ENCODE measurements at places on chromosomes 7 and 10.

DNA sequence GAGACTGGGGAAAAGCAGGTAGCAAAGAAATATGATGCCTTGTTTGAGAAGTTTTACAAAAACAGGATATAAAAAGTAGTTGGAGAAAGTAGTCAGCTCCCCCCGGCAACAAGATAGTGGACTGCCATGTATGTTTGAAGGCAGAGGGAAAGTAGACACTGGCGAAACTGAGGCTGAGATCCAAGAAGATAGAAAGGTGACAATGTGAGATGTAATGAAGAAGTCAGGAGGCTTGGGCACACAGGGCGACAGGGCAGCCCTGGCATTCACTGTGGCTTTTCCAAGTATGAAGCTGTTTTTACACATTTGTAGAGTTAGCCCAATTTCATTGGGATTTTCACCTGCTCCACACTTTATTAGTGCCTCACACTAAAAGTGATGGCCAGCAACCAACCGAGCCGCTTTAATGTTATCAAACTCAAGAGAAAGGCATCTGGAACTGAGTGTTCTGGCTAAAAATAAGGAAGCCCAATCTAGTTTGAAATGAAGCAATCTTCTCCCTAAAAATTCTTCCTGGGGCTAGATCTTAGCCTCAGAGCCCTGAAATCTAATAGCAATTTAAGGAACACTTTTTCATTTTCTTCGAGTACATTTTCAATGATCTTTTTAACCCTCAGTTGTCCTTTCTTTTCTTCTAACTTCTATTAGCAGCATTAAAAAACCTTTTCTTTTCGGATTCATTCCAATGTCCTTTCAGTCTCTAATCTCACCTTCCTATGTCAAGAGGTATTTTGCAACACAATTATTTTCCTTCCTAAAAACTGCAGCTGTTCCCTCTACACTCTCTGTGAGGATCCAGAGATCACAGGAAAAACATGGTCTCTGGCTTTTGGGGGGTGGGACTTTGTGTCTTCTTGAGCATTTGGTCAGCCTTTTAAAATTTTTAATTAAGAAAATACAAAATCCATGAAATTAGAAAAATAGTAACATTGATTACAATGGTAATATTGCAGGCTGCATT, 108.0 kb downstream of the RNLS start:
- DNase-seq, result no peak

GRCh38 chr10:36604316-36604715, 521.1 kb upstream of the ANKRD30A start:
- DNase-seq, result no peak

DNA sequence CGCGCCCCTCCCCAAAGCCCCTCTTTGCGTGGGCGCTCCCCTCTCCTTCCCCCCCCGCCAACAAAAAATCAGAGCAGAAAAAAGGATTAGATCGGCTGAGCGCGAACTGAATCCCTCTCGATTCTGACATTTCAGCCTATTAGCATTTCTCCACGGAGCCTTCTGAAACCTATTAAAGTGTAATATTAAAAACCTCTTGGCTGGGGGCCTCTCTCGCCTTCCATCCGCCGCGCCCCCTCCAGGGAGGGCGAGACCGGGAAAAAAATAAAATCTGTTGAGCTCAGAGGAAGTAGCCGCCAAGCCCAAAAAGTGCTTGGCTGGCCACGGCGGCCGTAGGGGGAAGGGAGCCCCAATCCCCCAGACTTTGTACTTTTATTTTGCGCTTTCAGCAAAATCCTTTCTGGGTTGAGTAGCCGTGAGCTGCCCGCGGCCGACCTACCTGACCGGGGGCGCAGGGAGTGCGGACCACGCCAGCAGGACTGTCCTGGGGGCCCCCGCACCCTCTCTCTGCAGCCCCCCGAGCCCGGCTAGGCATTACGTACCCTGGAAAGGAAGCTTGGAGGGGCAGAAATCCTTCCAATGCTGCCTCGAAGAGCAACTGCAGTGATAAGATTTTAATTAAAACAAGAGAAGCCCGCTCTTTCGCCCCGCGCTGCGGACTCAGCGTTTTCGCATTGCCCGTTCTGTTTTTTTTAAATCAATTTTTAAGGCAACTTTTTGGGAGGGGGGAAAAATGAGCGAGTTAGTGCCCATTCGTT, 1.3 kb upstream of the TNRC18 start:
- no peak for DNase-seq

GRCh38 chr10:78609976-78610375, 458.8 kb upstream of the ZMIZ1 start:
- DNase-seq, result no peak

DNA sequence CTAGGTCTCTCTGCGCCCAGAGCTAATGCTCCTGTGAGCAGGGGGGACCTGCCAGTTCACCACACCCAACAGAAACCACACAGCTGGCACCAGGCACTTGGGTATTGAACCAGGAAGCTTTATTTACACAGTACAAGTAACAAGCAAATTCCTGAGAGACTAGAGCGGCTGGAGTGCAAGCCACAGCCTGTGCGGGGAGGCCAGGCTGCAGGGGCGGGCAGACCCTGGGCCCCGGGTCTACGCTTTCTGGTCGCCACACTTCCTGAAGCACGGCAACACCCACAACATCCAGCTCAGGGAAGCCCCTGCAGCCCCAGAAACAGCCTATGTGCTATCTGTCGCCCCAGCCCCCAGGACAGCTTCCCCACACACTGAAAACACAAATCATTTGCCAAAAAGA, 125.0 kb downstream of the FAM53B start:
- DNase-seq, result no peak

GRCh38 chr10:35898716-35899440, 256.8 kb upstream of the FZD8 start:
- no peak for DNase-seq

All from effector CD4-positive, alpha-beta T cell (primary cell).